ENCODE measurements at places on chromosomes 3 and 15. TPM values are rescaled to one million over a fixed set of nuclear protein-coding genes. Genes with fewer than 3 reads are reported as not detected.

Gene PAQR5
- 27.7 TPM for total RNA-seq

DNA sequence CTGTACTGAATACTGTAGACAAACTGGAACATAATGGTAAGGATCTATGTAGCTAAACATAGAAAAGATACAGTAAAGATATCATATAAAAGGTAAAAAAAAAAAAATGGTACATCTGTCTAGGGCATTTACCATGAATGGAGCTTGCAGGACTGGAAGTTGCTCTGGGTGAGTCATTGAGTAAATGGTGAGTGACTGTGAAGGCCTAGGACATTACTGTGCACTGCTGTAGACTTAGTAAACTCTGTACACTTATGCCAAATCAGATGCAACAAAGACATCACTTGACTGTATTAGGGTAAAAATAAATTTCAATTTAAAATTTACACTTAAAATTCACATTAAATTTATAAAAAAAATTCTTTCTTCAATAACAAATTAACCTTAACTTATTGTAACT lies 281.3 kb upstream of the LMCD1 start:
- DNase-seq, result no peak

DNA sequence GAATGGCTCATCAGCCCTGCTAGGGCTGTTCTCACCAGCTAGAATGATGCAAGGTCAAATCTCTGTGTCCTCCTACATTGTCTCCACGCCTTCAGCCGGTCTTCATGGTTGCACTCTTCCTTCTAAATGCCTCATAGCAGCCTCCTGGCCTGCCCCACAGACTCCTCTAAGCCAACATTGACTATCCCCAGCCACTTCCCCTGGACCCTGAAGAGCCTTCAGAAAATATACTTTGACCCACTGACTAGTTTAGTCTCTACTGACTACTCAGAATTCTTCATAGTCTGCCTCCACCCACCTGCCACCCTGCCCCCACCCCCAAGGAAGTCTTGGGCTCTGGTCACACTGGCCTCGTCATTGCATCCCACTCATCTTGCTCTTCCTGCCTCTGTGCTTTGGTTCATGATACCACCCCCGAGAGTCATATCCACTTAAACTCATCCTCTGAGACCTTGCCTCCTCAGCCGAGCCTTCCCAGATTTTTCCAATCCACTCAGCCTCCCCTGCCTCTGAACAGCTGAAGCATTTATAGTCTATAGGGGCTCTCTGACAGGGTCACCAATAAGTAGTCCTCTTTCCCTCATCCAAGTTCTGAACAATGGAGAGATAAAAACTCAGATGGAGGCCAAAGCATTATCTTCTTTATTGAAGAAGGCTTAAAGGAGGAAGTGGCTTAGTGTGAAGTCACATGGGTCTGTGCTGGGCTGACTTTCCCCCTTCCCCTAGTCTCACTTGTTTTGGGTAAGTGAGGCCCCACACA lies 9.5 kb upstream of the DOCK3 start:
- no peak for DNase-seq

Gene GOLGA8G
- not detected for total RNA-seq

Gene HEG1
- total RNA-seq, result 15.0 TPM

Gene IQCF5
- not detected for total RNA-seq

- DNase-seq, result no peak
These were observed 60.9 kb downstream of the STRIT1 start for GRCh38 chr3:155232605-155233004.

DNA sequence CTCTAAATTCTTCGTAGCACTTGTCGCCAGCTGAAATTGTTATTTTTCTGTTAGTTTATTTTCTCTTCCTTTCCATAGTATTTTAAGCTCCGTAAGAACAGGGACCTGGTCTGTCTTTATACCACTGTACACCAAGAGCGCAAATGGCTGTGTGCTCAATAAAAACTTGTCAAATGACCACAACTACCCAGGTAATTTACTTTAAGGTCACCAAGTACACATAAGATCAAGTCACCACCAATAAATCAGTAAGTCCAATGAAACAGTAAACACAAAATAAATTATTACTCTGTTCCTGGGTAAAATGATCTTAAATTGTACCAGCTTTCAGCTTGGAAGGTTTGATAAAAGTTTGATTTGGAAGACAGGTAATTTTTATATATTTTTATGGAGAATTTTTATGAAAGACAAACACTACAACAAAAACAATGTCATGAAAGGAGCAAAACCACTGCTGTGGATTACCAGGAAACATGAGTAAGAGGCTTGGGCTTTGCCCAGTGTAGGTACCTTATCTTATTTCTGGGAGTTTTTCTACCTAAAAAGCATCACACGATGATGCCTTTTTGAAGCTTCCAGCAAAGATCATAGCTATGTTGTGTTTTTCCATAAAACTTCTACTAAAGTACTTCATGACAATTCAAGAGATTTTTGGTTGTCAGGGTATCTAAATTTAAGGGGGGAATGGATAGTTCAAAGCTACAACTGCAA lies 406.8 kb downstream of the SHQ1 start:
- no peak for DNase-seq

DNA sequence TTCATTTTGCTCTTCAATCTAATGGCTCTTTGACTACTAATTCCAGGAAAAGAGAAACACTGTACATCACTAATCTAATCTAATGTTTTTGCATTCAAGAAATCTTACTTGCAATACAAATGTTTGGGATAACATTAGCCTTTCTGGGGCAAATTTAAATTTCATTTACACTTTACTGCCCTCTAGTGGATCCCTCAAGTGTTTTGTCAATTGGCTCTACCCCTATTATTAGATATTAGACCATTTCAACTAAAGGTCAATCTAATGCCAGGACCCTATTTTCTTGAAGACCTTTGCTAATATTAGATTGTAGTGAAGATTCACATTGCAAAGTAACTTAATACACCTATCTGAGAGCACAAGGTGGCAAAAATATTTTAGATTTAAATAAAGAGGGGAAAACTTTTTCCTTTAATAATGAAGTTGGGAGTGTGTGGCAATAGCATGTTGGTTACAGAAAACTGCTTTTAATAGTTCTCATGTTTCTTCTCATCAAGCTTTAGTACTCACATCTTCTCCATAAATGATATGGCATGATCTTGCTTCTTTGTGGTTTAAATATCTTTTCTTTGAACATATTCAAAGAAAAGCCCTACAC lies 5.0 kb downstream of the C2CD4A start:
- DNase-seq, result no peak

DNA sequence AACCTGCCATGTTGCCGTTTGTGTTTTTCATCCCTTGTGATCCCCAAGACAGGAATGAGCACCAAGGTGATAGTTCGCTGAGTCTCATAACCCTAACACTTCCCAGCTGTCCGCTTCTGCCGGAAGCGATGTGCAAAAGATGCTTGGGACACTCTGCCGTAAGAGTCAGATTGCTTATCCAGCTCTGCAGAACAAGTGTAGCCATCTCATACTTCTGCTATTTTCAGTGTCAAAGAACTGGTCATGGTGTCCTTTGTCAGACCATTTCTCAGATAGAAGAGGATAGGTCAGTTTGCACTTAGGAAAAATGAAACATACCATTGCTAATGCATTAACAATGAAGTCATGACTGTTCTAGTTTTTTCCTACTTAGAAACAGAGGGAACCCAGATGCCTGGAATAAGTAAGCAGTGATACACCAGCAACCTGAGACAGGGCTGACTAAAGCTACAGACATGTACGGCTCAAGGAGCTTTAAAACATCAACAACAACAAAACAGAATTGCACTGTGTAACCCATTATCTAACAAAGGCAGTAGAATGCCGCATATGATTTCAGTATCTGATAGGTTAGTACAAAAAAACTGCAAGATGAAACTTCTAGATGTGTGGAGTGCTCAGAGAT lies 134.0 kb upstream of the IL12A start:
- no peak for DNase-seq

- no peak for DNase-seq
These were observed 133.4 kb upstream of the ZBTB20 start for GRCh38 chr3:115280506-115280905.

Gene FYCO1
- 76.5 TPM for total RNA-seq
